ENCODE measurements at places on chromosomes 3 and 15. TPM values are rescaled to one million over a fixed set of nuclear protein-coding genes. Genes with fewer than 3 reads are reported as not detected.

DNA sequence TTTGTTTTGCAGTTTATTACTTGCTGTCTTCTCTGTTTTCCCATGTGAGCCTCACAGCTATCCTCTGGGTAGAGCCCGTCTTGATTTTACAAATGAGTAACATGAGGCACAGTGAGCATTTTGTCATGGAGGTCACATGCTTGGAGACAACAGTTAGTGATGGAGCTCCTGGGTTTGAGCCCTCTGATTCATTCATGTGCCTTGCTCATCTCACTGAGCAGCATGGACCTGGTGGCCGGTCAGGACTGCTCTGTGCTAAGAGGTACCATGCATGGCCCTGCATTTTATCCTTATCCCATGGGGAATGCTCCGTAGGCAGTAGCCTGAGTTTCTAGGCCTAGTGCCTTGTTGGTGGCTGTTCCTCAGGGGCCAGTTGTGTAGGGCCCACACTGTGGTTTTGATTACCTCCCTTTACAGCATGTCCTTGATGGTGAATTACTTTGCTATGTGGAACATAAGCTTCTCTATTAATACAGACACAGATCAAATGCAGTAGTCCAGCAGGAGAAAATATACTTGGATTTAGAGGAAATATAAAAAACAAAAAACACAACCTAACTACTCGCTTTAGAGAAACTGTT lies 35.6 kb downstream of the MAP2K5 start:
- DNase-seq = no peak

SAMMSON gene
- polyA plus RNA-seq = not detected

NLGN1 gene
- polyA plus RNA-seq = 0.88 TPM

CPNE9 gene
- polyA plus RNA-seq = not detected

DNA sequence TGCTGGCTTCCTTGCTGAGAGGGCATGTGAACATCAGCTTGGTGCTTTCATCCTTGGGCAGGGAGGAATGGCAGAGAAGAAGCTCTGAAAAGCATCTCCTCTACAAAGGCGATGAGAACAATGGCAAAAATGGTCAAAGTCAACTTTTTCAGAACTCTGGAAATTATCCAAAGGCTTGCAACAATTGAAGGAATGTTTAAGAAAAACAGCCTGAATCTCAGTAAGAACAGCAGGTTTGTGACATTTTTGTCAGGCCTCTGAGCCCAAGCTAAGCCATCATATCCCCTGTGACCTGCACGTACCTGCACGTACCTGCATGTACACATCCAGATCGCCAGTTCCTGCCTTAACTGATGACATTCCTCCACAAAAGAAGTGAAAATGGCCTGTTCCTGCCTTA lies 51.8 kb downstream of the ONECUT1 start:
- no peak for DNase-seq

DNA sequence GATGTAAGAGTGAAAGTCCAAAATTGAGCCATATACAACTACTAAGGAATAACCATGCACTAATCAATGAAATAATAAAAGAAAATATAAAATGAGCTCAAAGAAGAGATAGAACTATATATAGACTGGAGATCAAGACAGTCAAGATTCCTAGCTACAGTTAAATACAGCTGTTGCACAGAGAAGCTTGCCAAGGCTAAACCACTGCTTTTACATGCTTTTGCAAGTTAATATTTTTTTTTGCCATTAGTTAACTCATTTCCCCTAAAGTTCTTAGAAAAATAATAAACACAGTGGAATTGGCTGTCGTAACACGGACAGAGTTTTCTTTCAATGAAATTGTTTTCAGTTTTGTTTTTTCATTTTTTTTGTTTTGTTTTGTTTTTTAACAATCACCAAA lies 123.0 kb downstream of the VGLL3 start:
- no peak for DNase-seq

DNA sequence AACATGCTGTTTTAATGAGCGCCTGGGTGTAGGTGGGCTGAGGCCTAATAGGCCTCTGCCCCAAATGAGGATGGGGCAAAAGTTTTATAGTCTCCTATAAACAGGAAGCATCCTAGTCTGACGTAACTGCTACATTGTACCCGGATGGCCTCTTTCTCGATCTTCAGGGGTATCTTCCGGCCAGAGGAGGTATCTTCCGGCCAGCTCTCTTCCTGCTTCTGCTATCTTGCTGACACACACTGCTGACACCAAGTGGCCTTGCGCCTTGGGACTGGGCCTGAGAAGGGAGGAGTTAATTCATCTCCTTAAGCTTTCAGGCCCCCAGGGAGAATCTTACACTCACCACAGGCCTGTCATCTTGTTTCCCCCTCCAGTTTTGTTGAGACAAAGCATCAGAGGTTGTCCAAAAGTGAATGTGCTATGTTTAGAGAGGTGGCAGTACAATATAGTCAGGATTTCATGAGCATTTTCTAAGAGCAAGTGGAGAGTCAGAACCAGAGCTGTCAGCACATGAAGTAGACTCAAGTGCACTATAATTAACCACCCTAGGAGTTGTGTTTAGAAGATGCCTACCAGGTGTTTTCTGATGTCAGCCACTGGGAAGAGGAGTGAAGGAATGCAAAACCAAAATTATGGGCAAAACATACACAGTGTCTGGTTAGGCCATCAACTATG lies 15.6 kb upstream of the IGSF10 start:
- DNase-seq = no peak

MEIS2 gene
- 21.1 TPM for polyA plus RNA-seq

ANAPC13 gene
- 25.7 TPM for polyA plus RNA-seq

DNA sequence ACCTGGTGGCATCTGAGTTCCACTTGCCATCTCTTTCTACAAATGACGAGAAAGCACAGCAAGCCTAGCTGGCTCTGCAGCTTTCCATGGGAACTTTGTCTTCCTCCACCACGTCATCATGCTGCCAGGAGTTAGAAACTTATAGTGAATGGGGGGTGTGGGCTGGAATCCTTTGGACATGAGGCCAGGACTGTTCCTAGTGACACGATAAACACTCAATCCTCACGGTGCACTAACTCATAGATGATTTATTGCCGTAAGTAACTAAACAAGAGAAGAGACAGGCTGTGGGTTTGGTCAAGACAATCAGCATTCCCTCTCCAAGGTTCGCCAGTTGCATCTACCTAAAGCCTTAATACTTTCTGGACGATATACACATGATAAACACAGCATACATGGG lies 50.6 kb downstream of the OXNAD1 start:
- no peak for DNase-seq

GRCh38 chr3:151403246-151403645 lies 18.7 kb upstream of the P2RY12 start:
- DNase-seq = no peak

ERICH6 gene
- polyA plus RNA-seq = not detected

DISP2 gene
- 2.7 TPM for polyA plus RNA-seq

DNA sequence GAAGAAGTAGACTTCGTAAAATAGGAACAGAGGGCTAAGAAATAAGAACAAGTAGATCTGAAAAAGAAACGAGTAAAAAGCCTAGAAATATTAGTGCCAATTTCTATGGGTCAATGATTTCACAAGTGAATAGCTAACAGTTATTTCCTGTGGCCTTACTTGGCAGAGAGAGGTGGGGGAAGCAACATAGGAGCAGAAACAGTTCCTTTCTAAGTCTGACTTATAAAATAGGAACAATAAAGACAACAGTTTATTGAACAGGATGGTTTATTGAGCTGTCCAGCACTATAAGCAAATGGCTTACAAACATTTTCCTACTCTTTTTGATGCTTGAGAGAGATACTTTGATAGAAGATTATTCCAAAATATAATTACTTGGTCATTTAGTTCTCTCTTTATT lies 37.9 kb downstream of the AGTR1 start:
- no peak for DNase-seq

DNA sequence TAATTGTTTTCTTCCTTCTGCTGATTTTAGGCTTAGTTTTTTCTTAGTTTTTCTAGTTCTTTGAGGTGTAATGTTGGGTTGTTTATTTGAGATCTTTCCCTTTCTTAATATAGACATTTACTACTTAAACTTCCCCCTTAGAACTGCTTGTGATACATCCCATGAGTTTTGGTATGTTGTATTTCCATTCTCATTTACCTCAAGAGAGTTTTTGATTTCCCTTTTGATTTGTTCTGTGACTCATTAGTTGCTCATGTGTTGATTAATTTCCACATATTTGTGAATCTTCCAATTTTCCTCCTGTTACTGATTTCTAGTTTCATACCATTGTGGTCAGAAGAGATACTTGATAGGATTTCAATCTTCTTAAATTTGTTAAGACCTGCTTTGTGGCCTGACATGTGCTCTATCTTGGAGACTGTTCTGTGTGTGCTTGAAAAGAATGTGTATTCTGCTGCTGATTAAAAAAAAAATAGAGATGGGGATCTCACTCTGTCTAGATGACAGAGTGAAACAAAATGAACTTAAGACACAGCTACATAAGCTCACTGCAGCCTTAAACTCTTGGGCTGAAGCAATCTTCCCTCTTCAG lies 22.3 kb downstream of the GRM2 start:
- no peak for DNase-seq

DNA sequence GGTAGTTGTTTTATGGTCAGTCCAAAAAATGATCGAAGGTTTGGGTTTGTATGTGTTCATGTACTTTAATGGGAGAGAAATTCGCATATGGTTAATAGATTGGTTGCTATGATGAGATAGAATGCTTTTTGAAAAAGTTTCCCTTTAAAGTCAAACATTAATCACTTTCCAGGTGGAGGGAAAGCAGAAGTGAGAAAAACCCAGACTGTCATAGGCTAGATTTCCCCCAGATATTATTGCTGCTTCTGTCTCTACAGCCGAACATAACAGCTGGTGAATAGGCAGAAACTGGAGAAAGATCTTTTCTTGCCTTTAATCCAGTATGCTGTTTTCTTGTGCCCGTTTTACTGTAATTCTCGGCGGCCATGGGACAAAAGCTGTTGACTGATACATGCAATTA lies 287.6 kb downstream of the SOX2 start:
- no peak for DNase-seq

EPHA6 gene
- polyA plus RNA-seq = not detected

GRCh38 chr3:50388016-50388719 lies 28.8 kb upstream of the TMEM115 start:
- no peak for DNase-seq

GRCh38 chr3:46701181-46701939 lies at the start of gene TMIE:
Gene TMIE (plus strand): TSS chr3:46701392. CDS start chr3:46701488, 96 bp downstream.
- peak; percentile 20 for DNase-seq

DNA sequence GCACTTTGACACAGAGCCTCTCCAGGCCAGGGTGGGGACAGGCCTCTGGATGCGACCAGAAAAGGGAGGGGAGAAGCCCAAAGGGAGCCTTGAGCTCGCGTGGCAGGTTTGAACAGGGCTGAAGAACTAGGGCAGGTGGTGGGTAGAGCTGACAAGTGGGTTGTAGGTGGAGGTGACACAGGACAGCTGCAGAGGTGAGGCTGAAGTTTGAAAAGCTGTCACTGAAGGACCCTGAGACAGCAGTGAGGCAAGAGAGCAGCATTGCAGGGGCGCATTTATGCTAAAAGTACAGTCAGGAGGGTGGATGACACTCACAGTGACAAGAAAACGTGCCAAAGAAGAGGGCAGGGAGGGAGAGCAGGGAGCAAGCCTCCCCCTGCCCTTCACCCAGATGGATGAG lies 21.8 kb upstream of the EPB42 start:
- DNase-seq = no peak

DNA sequence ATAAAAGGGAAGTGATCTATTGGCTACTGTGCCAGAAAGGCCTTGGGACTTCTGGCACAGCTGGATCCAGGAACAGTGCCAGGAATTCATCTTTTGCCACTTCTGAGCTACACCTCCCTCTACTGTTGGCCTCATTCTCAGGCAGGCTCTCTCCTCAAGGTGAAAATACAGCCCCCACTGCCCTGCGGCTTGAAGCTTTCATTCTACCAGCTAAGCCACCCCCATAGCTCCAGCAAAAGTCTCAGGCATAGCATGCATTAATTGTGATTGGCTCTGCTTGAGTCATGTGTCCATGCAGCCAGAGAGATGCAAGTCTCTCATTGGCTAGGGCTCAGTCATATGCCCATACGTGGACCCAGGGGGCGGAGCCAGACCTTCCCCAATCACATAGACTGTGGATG lies 142.4 kb downstream of the TPRA1 start:
- DNase-seq = no peak

DNA sequence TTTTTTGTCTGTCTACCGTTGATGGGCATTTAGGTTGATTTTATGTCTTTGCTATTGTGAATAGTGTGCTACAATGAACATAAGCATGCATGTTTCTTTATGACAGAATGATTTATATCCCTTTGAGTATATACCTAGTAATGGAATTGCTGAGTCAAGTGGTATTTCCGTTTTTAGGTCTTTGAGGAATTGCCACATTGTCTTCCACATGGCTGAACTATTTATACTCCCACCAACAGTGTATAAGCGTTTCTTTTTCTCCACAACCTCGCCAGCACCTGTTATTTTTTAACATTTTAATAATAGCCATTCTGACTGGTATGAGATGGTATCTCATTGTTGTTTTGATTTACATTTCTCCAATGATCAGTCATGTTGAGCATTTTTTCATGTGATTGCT lies 89.6 kb upstream of the GALNT15 start:
- no peak for DNase-seq

RPSA gene
- 1,493 TPM for polyA plus RNA-seq

MUC20 gene
- 0.36 TPM for polyA plus RNA-seq

DNA sequence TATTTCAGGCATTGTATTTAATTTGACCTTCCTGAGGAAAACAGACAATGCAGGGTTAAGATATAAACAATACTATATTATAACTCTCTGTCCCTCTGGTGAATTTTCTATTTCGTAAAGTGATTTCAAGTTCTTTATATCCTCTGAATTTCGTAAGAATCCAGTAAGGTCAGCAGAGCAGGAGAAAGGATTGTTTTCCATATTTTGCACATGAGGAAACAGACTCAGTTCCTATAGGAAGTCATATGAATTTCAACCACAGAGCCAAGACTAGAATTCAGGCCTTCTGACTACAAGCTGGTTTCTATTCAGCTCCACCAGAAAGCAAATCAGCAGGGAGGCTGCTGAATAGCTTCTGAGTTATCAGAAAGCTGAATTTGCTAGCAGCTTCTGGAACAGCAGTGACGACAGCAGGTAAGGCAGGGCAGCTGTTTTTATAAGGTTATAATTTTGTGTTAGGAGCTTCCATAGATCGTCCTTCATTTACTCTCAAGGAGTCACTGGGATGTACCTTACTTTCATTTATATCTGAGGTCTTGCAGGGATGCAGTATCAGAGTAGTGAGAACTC lies 11.1 kb upstream of the PLAAT1 start:
- DNase-seq = no peak

DNA sequence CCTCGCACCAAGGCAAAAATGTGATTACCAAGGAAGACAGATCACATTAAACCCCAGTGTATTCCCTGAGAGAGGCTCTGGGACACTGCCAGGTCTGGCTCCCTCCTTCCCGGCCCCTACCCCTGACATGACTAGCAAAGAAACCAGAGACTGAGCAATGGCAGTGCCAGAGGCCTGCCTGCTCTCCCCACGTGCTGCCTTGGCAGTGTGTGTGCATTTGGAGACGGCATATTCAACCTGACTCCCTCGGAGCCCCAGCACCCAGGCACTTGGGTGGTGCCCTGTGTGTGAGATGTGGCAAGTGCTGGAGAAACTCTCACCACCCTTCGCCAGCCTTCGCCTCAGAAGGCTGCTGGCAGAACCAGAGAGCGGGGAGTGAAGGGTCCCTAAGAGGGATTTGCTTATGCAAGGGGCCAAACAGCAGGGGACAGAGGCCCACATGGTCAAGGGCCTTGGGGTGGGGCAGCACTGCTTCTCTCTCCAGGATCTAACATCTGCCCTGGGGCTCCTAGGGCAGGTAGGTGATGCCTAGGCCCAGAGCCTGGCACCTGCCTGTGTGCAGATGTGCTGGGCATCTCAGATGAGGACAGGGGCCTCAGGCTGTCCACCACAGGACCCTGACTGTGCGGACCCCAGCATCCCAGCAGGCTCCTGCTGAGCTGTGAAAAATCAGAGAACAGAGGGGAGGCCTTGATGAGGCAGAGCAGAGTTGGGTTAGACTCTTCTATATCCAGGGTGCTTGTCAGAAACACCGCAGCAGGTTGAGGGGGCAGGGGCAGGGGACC lies 23.6 kb upstream of the PLXNA1 start:
- DNase-seq = no peak

Measured in heart right ventricle (tissue), 16 donors.